Lower lobe of right lung (tissue), 2 donors: ENCODE measurements at places on chromosomes 5 and 9. TPM values are rescaled to one million over a fixed set of nuclear protein-coding genes. Genes with fewer than 3 reads are reported as not detected.

Gene OR2K2
- total RNA-seq = not detected

- peaks cover 24% of the 10 kb centered on the region for H3K4me1 ChIP-seq
- no peak overlapping the region for H3K27ac ChIP-seq
- no peaks in the 10 kb centered on the region for H3K36me3 ChIP-seq
These were observed 2.7 kb upstream of the SLC26A2 start for GRCh38 chr5:149957855-149958254.

Gene C9orf43
- total RNA-seq = 0.35 TPM

DNA sequence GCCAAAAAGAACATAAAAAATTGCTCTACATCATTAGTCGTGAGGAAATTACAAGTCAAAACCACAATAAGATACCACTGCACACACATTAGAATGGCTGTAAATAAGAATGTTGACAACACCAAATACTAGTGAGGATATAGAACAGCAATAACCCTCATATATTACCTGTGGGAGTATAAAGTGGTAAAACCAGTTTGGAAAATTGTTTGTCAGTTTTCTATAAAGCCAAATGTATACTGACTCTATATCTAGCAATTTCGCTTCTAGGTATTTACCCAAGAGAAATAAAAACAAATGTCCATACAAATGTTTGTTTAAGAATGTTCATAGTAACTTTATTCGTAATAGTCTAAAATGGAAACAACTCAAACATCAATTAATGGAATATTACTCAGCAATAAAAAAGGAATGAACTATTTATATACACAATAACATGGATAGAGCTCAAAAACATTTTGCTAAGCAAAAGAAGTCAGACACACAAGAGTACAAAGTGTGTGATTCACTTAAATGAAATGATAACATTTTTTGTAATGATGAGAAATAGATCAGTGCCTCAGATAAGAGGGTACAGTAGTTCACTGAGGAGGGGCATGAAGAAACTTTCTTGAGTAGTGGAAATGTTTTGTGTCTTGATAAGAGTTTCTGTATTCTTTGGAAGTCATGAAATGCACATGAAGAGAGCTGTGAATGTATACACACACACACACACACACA lies 219.6 kb upstream of the ZNF462 start:
- no peak for DNase-seq
- H3K36me3 ChIP-seq = no peaks in the 10 kb centered on the region
- no peak overlapping the region for H3K27ac ChIP-seq
- H3K4me3 ChIP-seq = no peak overlapping the region
- no peaks in the 10 kb centered on the region for H3K4me1 ChIP-seq
- H3K27me3 ChIP-seq = no peaks in the 10 kb centered on the region

Gene TCF7
- 5.7 TPM for total RNA-seq

Gene SLC28A3
- 0.15 TPM for total RNA-seq

GRCh38 chr9:98129451-98129881 lies 10.4 kb upstream of the TRIM14 start:
- no peaks in the 10 kb centered on the region for H3K27me3 ChIP-seq
- no peak overlapping the region for H3K4me3 ChIP-seq
- H3K36me3 ChIP-seq = peaks cover 28% of the 10 kb centered on the region
- peak overlapping the region; percentile 41 for H3K27ac ChIP-seq
- peak; percentile 63 for DNase-seq
- H3K4me1 ChIP-seq = peaks cover 13% of the 10 kb centered on the region

Gene SPATA31A3
- total RNA-seq = not detected

Gene FAM221B
- total RNA-seq = 0.32 TPM

Gene ADRB2
- 26.4 TPM for total RNA-seq
